Activated CD8-positive, alpha-beta memory T cell treated with anti-CD3 and anti-CD28 coated beads for 48 hours (primary cell): ENCODE measurements at places on chromosomes 2 and 18.

- no peak for DNase-seq
Measured at GRCh38 chr18:76518123-76518859, 23.2 kb upstream of the ZNF516 start.

- no peak for DNase-seq
Measured at GRCh38 chr2:134505446-134505845, 213.4 kb downstream of the TMEM163 start.

DNA sequence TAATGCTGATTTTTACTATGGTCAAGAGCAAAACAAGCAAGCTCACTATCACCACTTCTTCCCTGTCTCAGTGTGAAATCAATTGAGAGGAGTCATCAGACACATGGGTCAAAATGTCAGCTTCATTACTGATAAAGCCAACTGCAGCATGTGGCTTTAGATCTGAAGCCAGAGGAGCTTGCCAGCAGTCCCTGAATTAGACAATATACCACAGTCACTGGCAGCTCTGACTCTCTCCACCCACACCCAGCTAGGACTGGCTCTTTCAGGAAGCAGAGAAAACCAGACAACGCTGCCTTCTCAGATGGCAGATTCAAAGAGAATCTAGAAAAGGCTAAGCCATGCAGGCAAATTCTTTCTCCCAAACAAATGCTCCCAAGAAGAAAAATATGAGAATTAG is 20.0 kb upstream of the ASB18 start:
- no peak for DNase-seq

- DNase-seq: no peak
Measured at GRCh38 chr2:124923097-124923496, 898.0 kb downstream of the CNTNAP5 start.

GRCh38 chr2:199692489-199692888 is 158.5 kb downstream of the FTCDNL1 start:
- no peak for DNase-seq

- DNase-seq: no peak
Measured at GRCh38 chr2:126864861-126865260, 33.8 kb upstream of the TEX51 start.

GRCh38 chr2:172270278-172271079 is 156.9 kb upstream of the ITGA6 start:
- DNase-seq: no peak

DNA sequence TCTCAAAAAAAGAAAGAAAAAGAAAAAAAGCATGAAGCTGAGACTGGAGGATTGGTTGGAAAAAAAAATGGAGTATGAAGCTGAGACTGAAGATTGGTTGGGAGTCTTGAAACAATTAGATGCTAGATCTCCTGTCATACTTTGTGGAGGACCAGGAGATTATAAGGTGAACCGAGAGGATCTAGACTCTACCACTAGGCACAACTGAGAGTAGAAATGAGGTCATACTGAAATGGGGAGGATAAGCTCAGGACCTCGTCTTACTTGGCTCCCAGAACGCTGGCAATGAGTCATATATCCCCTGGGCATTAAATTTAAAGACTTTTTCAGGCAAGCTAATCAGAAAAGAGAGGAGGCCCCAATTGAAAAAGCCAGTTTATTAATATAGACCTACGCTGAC is 3.3 kb upstream of the ORC2 start:
- no peak for DNase-seq

GRCh38 chr2:240208096-240208495 is 67.6 kb upstream of the OTOS start:
- DNase-seq: no peak

DNA sequence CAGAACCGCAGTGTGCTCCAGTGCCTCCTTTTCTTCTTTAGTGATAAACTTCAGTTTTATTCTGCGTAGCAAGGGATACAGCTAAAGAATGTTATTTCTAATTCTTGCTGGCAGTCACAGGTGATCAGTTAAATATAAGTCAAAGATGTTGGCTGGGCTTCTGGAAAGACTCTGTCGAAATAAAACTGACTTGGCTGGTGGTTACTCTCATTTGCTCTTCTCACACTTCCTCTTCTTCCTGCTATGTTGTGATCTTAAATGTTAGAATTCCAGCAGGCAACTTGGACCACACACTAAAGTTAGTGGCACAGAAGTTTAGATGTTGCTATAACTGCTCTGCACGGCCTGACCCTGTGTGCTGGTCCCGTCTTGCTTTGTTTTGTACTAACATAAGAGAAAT is 278.6 kb downstream of the CDH19 start:
- no peak for DNase-seq

- DNase-seq: no peak
Measured at GRCh38 chr2:170141865-170142264, 36.1 kb upstream of the MYO3B start.

DNA sequence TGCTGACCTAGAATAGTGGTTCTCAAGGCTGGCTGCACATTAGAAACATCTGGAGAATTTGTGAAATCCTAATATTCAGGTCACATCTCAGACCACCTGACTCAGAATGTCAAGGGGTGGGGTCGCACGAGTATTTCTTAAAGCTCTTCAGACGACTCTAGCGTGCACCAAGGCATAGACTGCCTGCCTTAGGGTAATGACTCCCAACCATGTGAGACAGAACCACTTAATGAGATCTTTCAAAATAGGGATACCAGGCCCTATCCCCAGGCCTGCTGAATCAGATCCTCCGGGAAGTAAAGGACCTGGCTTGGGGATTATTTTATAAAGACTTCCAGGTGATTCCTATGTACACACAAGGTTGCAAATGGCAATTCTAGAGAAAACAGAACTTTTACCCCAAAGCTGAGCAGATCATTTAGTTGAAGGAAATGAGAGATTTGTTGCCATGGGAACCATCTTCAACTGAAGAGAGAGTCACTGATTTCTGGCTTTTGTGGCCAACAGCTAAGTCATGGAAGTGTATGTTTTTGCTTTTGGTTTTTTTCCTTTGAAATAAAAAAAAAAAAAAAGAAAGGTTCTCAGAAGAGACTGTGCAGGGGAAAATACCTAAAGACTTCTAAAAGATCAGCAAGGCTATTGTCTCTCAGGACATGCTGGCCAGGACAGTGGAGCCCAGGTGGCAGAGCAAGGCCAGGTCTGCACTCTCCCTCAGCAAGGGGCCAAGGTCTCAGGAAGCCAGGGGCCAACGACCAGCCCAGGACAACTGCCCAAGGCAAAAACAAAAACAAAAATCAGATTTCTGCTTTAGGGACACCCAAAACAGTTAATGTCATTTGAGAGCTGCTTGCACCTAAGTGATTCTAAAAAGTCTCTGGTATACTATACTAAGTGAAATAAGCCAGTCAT is 15.3 kb upstream of the LOXHD1 start:
- no peak for DNase-seq

DNA sequence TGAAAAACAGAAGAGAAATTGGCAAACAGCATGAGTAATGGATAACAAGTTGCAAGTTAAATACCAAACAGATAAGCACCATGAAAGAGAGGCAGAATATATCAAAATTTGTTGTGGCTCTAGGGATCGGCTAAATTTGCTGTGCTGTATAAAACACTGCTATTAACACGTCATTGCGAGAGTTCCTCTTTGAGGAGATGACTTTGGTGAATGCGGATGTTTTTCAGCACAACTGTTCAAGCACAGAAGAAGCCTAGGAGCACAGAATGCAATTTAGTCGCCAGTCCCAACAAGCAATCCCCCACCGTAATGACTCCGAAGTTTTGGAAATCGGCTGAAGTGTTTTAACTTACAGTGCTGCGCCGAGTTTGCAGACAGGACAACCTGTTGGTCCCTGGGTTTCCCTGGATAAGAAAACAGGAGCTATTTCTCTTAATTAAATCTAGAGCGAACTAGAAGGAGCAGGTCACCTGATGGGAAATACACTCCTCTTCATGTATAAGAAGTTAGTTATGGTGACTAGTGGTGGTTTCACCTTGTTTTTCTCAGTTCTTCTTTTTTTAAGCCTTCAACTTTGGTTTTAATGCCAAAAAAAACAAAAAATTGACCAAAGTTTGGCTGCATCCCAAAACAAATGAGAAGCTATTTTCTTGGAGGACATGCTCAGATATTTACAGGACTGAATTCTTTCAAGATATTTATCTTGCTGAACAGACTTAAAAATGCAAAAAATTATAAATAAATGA is 454.1 kb upstream of the SALL3 start:
- no peak for DNase-seq

- DNase-seq: no peak
Measured at GRCh38 chr2:214034417-214034816, 376.4 kb upstream of the VWC2L start.

GRCh38 chr2:219297766-219298456 is 11.3 kb downstream of the PTPRN start:
- no peak for DNase-seq

- no peak for DNase-seq
Measured at GRCh38 chr2:240060977-240061591, 7.8 kb upstream of the OR6B3 start.

GRCh38 chr2:70258532-70258875 is 567 bp downstream of the PCYOX1 start:
- no peak for DNase-seq

GRCh38 chr2:18067588-18068384 is 189.3 kb downstream of the KCNS3 start:
- DNase-seq: no peak

DNA sequence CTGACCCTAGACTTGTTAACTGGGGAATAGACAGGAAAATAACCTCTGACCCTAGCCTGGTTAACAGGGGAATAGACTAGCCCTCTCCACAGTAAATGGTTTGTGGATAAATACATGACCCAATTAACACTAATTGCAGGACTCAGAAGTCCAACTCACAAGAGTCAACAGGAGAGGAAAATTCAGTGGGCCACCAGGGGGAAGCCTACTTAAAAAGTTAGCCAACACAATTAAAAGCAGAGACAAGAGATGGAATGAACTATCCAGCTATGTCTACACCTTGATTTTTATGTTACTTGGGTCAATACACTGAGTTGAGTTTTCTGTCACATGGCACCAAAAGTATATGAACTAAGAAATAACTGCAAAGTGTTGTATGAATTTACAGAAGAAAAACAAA is 158.8 kb upstream of the SLC39A10 start:
- no peak for DNase-seq

- no peak for DNase-seq
Measured at GRCh38 chr18:41501848-41502247, 453.2 kb upstream of the PIK3C3 start.

DNA sequence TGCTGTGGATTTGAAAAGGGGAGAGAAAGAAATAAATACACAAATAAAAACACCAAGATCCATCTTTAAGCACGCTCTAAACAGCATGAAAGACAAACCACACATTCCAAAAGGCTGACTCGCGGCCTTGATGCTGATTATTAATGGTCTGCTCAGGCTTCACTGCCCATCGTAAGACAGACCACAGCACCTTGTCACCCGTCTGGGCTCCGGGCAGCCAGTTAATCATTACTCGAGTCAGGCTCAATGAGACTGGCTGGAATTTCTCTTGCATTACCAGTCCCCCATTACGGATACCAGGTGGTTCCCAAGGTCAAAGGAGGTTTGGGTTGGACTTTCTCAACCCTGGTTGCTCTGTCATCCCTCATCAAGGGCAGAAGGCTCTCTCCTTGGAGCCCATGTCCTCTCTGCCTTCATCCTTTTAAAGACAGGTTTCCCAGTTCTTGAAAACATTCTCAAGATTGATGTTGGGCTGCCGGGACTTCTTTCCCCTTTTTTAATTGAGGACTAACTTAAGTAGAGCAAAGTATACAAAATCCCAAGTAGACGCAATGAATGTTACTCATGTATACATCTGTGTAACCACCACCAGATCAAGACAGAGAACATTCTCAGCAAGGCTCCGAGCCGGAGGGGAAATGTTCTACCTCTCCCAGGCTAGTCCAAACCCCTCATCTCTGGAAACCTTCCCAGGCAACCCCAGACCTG is 8.1 kb downstream of the SMAD7 start:
- DNase-seq: no peak

DNA sequence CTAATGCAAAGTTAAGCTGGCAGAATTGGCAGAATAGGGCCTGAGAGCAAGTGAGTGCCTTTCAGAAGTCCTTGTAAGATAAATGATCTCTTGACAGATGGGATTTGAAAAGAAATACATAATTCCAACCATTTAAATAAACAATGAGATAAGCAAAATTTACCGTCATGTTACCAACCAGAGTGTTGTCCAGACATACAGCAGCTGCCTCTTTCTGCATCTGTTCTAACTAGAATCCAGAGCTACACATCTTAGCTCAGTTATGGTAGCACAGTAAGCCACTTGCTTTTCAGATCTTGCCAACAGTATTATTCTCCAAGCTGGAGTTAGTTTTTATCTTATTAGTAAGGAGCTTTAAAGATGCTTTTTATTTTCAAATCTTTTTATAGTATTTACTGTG is 179.6 kb downstream of the BARD1 start:
- DNase-seq: no peak

DNA sequence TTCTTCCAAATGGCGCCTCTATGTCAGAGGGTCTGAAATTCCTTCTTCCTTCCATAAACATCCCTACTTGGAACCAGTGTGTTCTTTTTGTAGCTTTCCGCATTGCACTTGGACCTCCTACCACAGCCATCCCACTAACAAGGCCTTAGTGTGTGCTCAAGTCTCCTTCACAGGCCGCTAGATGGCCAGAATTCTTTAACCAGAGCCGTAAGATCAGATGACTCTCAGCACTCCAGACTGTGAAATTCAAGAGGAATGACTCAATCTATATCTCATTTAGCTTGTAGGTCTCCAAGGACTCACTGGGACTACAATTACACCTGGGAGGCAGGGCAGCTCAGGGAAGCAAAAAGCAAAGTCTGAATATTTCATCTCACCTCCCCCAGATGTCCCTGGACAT is 298.9 kb downstream of the EIPR1 start:
- DNase-seq: no peak

- DNase-seq: no peak
Measured at GRCh38 chr2:159775021-159775420, 23.0 kb downstream of the CD302 start.

DNA sequence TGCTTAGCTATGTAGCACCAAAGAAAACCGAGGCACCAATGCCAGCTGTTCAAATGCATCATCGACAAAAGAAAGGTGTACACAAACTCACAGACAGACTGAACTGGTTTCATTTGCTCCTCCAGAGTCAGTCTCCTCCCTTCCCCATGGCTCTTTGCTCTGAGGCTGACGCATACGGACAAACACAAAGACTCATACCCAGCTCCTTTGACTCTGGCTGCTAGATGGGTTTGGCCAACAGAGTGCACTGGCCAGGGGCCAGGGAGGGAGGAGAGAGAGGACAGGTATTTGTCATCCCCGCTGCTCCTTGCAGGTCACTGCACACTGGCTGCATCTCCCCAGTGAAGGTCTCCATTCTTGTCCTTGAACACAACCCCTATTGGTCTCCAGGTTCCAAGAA is 40.7 kb downstream of the DNER start:
- DNase-seq: no peak
